ENCODE measurements at places on chromosomes 12 and 14. TPM values are rescaled to one million over a fixed set of nuclear protein-coding genes. Genes with fewer than 3 reads are reported as not detected.

DNA sequence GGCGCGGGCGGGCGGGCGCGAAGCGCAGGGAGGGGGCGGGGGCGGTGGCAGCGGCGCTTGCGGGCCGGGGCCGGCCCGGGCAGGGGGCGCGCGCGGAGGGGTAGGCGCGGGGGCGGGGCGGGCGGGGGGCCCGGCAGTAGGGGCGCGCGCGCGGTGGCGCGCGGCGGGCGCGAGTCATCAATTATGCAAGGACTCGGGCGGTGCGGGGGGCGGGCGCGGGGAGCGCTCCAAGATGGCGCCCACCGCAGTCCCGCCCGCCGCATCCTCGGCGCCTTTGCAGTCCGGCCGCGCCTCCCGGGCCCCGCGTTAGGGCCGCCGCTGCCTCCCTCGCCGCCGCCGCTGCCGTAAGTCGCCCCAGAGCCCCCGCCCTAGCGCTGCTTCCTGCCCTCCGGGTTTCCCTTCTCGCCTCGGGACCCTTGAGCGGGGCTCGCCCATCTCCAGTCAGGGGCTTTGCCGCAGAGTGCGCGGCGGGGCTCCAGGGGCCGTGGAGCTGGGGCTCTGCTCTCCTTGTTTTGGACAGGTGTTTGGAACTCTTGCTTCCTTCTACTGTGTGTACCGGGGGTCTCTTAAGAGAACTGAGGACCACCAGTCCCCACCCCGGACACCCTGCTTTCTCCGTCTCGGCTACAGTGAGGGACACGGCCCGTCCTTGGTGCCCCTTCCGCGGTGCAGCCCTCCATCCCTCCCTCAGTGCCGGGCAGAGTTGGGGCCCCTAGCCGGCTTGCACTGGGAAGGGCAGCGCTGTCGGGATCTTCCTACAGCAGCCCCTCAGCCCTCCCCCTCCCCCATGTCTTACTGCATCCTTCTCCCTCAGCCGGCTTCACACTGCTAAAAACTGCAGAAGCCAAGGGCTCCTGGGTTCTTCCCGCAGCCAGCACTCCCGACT is at the start of gene SCN8A:
Gene SCN8A, plus strand, starts transcription at position 218 of the 886 bp plus-strand sequence. CDS start 71,585 bp downstream, outside the sequence.
- DNase-seq, result peak; percentile 72

GRCh38 chr12:54304187-54304810 is 3.5 kb upstream of the NFE2 start:
- DNase-seq, result no peak

DNA sequence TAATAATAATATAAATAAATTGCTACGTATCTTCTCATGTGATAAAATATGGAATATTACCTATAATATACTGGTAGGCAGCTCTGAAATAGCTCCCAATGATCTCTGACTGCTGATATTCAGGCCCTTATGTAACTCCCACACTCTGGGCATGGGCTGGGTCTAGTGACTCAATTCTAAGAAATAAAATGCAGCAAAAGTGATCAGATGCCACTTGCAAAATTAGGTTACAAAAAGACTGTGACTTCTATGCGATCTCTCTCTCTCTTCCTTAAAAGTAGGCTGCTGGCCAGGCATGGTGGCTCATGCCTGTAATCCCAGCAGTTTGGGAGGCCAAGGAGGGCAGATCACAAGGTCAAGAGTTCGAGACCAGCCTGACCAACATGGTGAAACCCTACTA is 10.3 kb upstream of the CACNB3 start:
- DNase-seq, result no peak

DNA sequence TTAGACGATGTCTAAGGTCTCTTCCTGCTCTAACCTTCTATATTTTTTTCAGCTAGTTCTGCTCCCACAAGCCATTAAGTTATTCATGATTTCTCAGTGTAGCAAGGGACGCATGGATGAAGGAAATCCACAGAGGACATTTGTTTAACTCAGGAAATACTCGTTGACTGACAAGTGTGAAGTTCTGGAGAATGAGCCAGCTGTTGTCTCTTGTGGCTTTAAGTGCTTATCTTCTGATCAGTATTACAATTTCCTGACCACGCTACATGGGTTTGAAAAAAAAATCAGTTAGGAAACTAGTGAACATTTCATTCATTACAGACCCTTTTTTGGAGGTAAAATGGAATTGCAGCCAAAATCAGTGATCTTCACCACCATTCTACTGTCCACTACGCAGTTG is 53.1 kb downstream of the GUCY2C start:
- DNase-seq, result no peak

DNA sequence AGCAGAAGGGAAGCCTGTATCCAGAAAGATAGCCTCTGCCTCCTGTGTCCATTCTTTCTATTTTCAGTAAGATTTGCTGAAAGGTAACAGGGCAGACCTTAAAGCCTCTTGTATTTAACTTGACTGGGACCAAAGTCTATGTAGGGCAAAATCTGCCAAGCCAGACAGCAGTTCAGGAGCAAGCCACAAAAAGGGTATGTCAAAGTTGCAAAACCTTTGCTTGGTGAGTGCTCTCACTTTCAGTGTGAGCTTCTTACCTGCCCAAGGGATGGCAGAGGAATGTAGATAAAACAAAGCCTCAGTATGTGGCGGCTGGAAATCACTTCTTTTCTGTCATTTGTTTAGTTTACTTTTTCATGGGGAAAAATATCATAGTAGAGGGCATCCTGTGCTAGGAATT is 63.1 kb downstream of the PLEKHG7 start:
- no peak for DNase-seq

DNA sequence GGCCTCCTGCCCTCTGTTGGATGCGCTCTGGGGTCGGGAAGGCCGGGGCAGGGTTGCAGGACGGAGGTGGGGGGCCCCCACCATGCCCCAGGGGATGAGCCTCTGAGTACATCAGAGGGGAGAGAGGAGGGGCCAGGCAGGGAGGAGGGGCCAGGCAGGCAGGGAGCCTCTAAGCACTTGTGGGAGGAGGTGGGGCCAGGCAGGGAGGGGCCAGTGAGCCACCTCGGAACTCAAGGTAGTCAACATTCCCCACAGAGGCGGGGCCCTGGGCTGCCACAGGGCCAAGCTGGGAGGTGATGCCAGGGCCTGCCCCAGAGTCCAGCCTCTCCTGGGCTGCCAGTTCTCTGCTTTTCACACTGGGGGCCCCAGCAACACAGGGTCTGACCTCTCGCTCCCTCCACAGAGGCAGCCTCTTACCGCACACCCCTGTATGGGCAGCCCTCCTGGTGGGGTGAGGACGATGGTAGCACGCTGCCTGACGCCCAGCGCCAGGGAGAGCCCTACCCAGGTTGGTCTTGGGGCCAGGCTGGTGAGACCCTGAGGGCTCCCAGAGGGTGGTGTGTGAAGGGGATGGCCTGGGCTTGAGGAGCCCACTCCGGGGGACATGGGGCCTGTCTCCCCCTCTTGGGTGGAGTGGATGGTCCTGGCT is 17.4 kb downstream of the CEP170B start:
- DNase-seq, result no peak

DNA sequence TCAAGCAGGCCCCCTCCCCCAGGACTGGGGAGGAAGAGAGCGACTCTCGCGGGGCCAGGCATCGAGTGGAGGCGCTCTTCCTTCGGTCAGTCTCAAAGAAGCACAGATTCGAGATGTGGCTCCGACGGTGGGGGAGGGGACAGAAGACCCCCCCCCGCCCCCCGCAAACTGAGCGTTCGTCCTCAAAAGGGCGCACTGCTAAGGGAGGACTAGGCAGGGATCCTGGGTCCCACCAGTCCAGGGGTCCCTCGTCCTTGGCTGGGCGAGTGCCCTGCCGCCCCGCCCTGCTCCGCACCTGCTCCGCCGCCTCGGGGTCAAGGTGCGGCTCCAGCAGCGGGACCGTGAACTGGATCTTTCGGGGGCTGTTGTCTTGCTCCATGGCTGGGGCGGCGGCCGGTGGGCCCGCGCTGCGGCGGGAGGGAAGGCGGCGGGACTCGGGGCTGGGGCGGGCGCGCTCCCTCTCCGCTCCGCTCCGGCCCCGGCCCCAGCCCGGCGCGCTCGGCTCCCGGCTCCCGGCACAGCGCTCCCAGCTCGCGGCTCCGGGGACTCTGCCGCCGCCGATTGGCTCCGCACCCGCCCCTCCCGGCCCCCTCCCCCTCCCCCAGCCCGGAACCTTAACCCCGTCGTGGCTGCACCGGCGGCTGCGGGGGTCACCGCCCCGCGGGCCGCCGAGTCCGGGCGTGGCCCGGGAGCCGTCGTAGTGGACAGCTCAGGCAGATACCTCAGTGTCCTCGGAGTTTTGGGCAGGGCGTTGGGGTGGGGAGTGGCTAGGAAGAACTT is at the start of gene PPP1R1A:
Gene PPP1R1A, minus strand, starts transcription at position 550 of the 780 bp plus-strand sequence. Its CDS starts 171 bp downstream, at position 379.
- DNase-seq, result peak; percentile 64

DNA sequence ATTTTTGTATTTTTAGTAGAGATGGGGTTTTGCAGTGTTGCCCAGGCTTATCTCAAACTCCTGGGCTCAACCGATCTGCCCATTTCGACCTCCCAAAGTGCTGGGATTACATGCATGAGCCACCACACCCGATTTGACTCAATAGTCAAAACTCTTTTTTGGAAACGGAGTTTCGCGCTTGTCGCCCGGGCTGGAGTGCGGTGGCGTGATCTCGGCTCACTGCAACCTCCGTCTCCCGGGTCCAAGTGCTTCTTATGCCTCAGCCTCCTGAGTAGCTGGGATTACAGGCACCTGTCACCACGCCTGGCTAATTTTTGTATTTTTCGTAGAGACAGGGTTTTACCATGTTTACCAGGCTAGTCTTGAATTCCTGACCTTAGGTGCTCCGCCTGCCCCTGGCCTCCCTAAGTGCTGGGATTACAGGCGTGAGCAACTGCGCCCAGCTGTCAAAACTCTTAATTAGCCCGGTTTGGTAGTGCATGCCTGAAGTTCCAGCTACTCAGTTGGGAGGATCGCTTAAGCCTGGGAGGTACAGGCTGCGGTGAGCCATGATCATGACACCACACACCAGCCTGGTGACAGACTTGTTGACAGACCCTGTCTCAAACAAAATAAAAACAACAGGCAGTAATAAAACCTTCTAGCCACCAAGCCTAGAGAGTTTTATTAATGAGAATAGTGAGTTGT is 12.4 kb downstream of the MED21 start:
- no peak for DNase-seq

DNA sequence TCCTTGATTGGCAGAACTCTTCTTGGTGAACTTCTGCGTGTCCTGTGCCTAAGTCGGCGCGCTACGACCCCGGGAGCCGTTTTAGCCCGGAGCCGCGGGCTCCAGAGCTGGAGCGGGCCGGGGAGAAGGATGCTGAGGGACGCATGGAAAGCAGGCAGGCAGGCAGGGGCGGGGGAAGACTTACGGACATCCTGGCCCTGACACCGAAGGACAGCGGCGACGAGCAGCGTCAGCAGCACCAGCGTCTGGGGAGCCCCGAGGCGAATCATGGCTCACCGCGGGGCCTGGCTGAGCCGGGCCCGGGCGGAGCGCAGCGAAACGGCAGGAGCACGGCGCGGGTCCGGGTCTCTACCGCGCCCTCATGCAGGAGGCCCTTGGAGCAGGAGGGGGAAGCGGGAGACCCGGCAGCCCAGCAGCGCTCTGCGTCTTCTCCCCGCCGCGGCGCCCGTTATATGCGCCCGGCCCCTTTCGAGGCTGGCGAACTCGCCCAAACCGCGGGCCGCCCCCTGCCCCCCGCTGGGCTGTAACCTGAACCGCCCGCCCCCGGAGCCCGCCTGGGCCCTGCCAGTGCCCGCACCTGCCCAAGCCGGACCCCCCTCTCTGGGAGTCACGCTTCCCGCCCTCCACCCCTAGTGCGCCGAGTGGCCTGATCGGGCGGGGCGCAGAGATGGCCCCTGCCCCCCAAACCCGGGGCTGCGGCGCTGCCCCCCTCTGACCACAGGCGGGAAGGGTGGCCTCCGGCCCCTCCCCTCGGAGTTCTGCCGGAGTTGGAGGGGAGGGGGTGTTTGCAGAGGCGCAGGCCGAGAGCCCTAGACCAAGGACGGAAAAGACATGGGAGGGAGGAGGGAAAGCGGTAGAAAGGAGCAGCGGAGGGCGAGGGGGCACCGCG is at the start of gene COL2A1:
Gene COL2A1, minus strand, starts transcription at position 424 of the 889 bp plus-strand sequence. Its CDS starts 155 bp downstream, at position 269.
- peak; percentile 49 for DNase-seq

DNA sequence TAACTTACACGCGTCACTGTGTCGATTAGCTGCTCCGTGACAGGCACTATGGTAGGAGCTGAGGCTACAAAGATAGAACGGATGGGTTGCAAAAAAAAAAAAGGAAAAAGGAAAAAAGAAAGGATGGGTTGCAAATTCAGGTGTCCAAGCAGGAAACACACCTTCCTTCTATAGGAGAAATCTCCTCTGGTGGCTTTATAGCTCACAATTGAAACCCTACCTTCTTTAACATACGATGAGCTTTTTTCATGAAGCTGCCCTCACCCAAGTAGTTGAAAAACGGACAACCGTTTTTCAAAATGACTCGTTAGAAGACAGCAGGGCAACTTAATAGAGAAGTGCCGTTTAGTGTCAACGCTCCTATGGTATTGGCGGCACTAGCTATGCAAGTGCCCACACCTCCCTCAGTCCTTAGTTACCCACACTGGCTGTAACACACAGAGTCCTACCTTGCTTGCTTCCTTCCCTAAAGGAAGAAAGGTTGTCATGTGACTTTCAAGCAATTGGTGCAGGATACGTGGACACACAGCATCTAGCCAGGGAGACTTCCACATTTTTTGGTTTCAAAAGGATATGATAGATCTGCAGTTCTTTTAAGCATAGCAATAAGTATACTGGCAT is 682 bp upstream of the TRIP11 start:
- peak; percentile 40 for DNase-seq

GRCh38 chr14:53929871-53930715 is 26.5 kb downstream of the BMP4 start:
- no peak for DNase-seq

DNA sequence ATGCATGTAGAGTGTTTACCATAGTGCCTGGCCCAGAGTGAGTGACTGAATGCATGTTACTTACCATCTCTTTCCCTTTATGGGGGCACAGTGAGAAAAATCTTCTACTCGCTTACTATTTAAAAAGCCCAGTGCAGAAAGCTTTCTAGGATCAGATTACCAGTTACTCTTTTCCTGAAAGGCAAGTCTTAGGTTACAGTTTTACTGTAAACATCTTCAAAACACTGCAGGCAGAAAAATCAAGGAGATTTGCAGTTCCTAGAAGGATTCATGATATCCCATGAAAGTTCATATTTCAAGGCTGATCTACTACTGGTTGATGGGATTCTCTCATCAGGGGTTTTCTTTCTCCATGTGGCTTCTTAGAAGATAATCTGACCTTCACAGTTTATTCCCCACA is 29.3 kb upstream of the DAAM1 start:
- no peak for DNase-seq

- DNase-seq, result no peak
These were observed 186.6 kb downstream of the CACNA1C start for GRCh38 chr12:2239381-2239871.

- no peak for DNase-seq
These were observed 957.1 kb downstream of the DIO2 start for GRCh38 chr14:79254069-79254775.

- DNase-seq, result no peak
These were observed 70.5 kb downstream of the BCL11B start for GRCh38 chr14:99201351-99202073.

The DCN gene
- 41.6 TPM for total RNA-seq

The ANO6 gene
- 9.4 TPM for total RNA-seq

The RD3L gene
- total RNA-seq, result not detected

The OAS1 gene
- total RNA-seq, result 1.2 TPM
